RCC 7860 (cell line): ENCODE measurements at places on chromosomes 16 and 17.

DNA sequence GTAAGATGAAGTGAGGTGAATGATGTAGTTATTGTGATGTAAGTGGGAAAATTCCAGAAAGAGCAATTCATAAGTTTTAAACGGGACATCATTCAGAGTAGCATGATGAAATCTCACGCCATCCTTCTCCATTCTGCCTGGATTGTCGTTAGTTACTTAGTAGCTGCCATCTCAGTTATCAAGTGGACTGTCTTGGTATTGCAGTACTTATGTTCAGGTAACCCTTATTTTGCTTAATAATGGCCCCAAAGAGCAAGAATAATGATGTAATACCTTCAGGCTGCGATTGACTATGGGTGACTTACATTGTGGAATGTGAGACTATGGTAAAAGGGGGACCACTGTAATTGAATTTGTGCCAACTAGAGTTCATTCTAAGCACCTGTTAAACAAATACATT is 234.1 kb upstream of the TOM1L1 start:
- no peak for DNase-seq

GRCh38 chr17:12688382-12688781 is 22.7 kb downstream of the MYOCD start:
- DNase-seq: no peak

- DNase-seq: no peak
Observed at GRCh38 chr16:84020353-84020752, 22.2 kb downstream of the SLC38A8 start.

GRCh38 chr17:9209347-9209746 is 188.0 kb downstream of the NTN1 start:
- no peak for DNase-seq

GRCh38 chr17:4958102-4958501 is 7.2 kb downstream of the ENO3 start:
- no peak for DNase-seq

- DNase-seq: no peak
Observed at GRCh38 chr16:75296606-75297005, 45.2 kb upstream of the BCAR1 start.
